Breast epithelium (tissue), 4 donors: ENCODE measurements at places on chromosomes 7 and 10. TPM values are rescaled to one million over a fixed set of nuclear protein-coding genes. Genes with fewer than 3 reads are reported as not detected.

DNA sequence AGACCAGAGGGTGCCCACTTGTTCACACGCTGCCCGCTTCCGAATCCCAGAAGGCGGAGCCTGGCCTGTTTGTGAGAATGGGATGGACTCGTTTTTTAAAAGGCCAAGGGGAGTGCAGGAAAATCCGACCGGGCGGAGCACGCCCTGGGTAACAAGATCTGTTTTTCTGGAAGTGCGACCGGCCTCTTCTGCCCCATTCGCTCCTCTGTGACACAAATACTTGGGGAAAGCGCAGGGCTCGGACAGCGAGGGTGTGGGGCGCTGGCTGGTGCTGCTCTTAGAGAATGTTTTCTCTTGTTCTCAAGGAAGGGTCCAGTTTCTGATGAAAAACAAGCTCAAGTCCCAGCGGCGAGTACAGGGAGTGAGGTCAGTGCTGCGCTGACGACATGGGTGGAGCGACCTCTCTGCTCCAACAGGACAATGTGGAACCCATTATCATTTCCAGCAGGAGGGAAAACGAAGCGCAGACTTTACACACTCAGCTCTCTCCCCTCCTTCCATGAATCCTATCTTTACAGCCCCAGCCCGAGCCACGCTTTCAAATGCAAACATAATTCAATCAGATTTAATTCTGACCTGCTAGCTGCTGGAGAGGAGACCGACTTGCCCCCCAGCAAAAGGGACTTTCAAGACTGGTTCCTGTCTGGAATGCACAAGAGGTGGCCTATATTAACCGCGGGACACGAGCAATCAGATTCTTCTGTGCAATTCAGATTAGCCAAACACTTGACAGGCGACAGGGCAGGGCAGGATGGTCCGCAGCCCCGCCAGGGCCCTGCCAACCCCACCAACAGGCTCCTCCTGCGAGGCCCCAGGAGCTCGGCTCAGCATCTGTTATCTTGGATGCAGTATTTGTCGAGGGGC, 1.1 kb downstream of the RADIL start:
- DNase-seq, result peak; percentile 61

DNA sequence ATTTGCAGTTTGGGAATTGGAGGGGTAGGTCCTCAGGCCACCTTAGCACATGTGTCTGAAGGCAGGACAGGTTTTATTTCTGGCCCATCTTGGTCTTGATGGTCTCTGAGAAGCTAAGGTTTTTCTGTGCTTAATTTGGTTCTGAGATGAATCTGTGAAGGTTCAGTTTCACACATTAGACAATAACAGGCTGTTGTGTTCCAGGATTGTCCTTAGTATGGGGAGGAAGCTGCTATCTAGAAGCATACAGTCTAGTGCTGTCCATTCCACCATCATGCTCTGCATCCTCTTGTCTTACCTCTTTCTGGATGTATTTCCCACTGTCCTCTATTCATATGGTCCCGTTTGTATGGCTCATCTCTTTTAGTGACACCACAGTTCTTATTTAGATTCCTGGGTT, 7.1 kb downstream of the UBE2D1 start:
- no peak for DNase-seq

DNA sequence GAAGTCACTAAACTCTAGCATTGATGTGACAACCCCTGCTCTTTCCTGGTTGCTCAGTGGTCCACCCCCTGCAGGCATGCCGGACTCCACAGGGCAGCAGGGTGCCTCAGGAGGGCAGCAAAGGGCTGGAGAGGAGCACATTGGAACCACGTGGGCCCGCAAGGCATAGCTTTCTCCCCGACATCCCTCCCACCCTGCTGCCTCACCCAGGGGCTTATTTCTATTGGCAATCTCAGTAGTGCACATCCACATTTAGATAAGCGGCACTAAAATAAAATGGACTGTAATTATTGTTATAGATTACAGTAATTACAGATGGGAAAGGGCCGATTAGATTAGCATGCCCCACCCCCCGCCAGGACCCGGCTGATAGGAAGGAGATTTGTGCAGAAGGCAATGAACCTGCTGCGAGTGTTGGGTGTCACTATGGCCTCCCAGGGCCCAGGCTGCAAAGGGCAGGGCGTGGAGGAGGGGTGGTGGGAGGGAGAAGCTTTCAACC, 580.1 kb downstream of the GRID1 start:
- no peak for DNase-seq

The TEX47 gene
- total RNA-seq, result not detected

The PHYH gene
- 26.9 TPM for total RNA-seq
